ENCODE measurements at places on chromosomes 3 and 15.

- DNase-seq, result no peak
These were observed 66.0 kb upstream of the OXTR start for GRCh38 chr3:8835385-8835784.

GRCh38 chr3:186818956-186819355 is 12.7 kb upstream of the RFC4 start:
- DNase-seq, result no peak

DNA sequence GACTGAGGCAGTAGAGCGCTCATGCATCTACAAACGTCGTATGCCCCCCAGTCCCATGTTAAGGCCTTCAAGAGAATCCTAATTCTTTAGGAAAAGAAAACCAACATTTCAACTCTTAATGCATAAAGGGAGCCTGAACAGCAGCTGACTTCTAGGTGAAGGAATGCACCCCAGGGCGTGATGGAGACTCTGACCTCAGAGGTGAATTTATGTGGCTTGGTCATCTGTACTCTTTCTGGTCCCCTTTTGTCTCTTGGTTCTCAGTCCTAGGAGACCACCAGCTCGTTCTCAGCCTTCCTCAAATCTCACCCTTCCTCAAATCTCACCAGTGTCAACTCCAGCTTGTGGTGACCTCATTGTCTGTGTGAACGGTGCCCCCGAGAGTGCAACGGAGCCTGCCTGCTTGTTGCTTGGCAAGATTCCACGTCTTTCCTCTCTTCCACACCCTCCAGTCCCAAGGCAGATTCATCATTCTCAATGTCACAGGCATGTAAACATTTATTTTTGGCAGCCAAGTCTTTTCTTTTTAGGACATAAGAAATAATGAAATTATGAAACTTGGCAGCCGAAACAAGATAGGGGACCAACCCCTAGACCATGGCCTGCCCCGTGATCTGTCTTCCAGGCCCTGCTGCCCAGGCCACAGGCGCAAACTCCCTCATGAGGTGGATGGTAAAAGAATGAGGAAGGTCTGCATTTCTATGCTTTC is 166.2 kb downstream of the ADAMTS17 start:
- no peak for DNase-seq

DNA sequence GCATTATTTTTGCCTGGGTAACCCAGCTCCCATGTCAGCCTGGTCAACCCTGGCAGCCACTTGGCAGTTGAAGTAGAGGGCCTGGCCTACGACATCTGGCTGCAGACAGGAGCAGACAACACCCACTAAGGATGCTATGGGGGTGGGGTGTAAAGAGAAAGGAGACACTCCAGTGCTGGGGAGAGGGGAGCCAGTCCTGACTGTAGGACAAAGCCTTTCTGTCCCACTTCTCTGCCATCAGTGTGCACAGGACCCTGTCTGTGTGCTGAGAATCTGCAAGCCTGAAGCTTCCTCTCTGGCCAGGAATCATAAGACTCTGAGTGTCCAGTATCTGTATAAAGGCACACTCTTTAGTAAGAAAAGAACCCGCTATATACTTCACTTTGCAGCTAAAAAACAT is 96.3 kb upstream of the CHRM5 start:
- no peak for DNase-seq

DNA sequence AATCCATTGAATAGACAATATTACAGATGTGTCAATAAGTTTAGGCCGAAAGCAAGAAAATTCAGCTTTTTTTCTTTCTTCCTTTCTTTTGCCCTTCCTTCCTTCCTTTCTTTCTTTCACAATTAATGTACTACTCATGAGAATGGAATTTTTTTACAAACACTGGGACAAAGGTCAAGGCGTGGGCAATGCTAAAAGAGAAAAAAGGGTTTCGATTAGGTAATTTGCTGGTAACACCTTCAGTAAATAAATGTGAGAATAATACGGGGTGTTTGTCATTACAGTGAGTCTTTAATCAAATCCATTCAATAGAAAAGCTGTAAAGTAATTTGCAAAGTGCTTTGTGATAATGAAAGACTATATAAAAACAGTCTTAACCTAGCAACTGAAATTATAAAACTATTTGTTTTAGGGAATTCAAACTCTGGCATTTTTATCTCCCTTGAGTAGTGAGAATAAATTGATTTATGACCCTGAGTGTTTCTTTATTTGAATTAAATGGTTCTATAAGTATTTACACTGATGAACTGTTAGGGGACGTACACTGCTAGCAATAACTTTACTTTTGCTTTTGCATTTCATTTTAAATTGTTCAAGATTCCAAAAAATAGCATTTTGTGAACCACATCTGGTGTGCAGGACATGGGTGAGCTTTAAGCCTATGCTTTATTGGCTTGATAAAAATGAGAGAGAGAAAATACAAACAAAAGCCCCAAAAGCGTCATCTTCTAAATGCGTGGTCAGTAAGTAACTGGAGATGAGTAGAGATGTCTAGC is 104.2 kb upstream of the THRB start:
- no peak for DNase-seq

- DNase-seq, result no peak
These were observed 361.9 kb upstream of the ICE2 start for GRCh38 chr15:60840703-60841411.

- no peak for DNase-seq
These were observed 68.0 kb downstream of the FNDC3B start for GRCh38 chr3:172107403-172107802.

DNA sequence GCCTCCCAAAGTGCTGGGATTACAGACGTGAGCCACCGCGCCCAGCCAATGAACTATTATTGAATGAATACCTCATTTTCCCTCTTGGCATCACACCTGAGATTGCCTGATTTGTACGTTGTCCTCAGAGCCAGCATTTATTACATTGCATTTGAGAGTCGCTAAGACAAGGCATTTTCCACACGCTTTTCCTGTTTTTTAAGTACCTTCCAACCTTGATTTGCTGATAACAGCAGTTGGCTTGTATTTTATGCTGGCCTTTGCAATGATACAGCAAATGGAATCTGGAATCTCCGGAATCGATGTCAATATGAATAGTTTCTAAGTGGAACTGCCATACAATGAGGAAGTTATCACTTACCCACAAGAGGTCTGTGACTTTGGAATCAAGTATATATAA is 15.7 kb upstream of the CNBP start:
- DNase-seq, result no peak

DNA sequence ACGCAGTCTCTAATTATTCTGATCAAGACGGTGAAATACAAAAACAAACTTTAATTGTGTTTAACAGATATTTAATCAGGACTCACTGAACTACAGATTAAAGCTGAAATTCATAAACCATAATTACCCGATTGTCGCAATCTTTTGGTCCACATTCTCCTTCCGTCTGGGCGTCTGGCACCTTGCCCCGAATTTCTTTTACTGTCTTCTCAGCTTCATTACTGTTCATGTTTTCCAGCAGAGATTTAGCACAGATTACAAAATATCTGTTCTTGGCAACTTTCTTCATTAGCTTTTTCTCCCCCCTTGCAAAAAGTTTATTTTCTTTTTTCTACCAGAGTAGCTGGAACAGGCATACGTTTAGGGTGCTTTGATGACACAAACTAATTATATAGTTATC is 271.4 kb downstream of the TIGIT start:
- no peak for DNase-seq
